CD4-positive, alpha-beta T cell treated with Interleukin-17A for 4 hours (primary cell): ENCODE measurements at places on chromosomes 3 and 15.

DNA sequence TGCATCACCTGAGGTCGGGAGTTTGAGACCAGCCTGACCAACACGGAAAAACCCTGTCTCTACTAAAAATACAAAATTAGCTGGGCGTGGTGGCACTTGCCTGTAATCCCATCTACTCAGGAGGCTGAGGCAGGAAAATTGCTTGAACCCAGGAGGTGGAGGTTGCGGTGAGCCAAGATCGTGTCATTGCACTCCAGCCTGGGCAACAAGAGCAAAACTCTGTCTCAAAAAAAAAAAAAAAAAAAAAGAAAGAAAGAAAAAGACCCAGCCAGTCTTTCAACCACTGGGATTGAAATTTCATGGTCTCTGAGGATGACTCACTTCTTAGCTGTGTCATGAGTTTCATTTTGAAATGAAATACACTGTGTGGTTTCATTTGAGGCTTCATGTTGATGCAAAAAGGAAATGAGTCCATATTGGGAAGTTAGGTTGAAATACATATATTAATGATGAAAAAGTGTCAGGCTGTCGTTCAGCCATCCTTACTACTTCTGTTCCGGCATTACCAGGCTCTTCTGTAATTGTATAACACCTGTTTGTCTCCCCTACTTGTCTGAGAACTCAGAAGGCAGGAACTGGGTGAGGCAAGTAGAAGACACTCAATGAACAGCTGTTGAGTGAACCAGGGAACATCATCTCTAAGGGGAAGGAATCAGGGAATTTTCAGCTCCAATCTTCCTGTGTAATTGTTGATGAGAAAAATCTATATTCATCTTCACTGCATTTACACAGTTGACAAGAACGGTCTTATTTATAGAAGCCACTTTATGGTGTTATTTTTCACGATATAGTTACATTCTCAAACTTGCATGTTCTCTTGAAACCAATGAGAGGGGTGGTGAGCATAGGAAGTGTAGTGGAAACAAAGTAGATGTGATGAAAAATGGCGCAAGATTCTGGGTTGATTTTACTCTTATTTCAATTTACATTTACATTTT is 87.4 kb downstream of the NFKBIZ start:
- DNase-seq = peak; percentile 43

- DNase-seq = no peak
Measured at GRCh38 chr3:123739754-123740153, 144.4 kb downstream of the MYLK start.

DNA sequence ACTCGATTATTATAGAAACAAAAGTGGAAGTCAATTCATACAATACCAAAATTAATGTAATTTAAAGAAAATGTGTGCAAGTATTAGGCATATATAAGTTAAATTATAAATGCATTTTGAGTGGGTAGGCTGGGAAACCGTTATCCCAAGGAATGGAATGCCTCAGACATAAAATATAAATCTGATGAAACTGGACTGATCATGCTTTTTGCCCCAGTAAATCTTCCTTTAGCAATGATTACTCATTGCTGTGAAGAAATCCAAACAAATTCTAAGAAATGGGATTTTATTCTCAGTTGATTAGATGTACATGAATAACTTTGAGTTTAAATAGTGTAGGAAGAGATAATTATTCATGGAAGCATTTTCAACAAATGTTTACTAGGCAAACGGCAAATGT is 185.5 kb upstream of the KCNMB2 start:
- no peak for DNase-seq

DNA sequence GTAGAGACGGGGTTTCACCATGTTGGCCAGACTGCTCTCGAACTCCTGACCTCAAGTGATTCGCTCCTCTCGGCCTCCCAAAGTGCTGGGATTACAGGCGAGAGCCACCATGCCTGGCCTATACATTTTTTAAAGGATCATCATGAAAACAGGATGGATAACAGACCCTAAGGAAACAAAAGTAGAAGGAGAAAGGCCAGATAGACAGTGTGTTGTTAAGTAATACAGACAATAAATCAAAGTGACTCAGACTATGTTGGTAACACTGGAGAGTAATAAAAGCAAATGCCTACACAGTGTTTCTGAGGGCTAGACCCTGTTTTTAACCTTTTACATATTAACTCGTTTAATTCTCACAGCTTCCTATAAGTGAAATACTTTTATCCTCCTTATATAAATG is 133.8 kb upstream of the MCTP2 start:
- no peak for DNase-seq

GRCh38 chr15:40487816-40488682 is 17.3 kb downstream of the CHST14 start:
- DNase-seq = no peak

DNA sequence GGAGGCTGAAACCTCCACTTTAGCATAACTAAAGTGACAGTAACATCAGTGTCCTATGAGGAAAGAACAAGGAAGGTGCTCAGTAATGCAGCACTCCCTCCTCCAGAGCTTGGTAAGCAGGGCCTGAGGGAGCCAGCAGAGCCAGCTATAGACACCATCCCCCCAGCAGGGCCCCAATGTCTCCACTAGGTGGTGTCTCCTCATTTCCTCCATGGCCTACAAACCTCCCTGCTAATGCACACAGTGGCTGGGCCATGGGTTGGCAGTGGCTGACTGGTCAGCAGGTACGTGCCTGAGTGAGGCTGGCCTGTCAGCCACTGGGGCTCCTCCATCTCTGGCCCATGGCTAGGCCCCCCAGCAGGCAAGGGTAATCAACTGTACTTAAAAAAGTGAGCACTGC is 13.6 kb downstream of the MRPS25 start:
- DNase-seq = peak; percentile 44

DNA sequence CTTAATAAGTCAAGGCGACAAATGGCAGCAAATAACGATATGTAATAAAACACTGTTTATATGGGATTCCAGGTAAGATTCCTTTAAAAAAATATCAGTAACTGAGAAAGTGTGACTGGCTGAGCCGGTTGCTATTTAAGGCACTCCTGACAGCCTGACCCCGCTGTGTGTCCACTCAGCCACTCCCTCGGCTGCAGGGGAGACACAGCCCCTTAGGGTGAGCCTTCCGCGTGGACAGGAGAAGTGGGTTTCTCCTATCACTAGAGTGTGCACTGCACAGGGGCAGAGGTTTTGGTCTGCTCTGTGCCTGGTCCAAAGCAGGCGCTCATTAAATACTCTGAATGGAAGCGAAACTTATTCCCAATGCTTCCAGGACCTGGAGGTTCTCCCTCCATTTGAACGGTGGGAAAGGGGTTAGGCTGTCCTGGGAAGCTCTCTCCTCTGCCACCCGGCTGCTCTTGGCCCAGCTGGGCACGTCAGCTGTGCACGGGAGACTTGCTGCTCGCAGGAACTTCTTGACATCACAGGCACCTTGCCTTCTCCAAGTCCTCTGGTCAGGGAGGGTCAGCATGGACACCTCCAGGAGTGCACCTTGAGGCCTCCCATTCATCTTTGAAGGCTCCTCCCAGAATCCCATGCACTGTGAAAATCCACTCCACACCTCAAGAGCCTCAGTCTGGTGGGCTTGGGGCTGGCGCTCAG is 43.3 kb upstream of the SLCO2A1 start:
- no peak for DNase-seq

DNA sequence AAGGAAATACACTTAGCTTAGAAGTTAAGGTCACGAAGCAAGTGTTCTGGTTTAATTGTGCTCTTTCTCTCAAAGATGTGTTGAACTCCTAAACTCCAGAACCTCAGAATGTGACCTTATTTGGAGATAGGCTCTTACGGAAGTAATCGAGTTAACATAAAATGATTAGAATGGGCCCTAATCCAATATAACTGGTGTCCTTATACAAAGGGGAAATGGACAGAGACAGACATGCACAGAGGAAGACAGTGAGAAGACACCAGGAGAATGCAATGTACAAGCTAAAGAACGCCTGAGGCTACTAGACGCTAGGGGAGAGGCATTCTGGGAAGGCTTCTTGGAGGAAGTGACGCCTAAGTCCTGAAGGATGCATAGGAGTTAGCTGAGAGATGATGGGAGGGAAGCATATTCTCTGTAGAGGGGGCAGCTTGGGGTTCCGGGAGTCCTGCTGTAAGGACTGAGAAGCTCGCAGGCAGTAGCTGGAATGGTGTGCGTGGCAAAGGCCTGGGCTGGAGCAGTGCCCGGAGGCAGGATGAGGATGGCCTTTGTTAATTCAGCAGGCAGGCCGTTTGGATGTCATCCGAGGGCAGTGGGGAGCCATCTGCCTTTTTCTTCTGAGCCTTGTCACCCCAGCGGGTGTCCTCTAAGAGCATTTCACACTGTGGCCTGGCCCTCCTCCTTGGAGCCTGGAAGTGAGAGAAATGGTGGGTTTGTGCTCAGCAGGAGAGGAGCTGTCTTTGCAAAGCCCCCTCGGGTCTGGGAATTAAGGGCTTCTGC is 513.4 kb downstream of the SHQ1 start:
- no peak for DNase-seq

DNA sequence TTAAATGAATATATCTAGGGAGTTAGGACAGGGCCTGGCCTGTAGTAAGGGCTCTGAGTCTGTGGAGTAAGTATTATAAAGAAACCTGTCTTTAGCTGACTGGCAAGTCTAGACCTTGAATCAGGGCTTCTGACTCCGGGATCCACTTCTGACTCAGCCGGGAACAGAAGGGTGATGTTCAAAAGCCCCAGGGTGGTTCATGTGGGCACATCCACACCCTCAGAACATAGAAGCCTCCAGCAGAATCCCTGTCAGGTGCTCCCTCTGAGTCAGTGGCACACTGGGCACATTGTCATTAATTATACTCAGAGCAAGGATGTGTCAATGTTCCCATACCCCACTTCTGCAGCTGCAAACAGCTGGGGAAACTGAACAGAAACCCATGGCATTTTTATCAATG is 26.7 kb upstream of the SNRK start:
- no peak for DNase-seq

DNA sequence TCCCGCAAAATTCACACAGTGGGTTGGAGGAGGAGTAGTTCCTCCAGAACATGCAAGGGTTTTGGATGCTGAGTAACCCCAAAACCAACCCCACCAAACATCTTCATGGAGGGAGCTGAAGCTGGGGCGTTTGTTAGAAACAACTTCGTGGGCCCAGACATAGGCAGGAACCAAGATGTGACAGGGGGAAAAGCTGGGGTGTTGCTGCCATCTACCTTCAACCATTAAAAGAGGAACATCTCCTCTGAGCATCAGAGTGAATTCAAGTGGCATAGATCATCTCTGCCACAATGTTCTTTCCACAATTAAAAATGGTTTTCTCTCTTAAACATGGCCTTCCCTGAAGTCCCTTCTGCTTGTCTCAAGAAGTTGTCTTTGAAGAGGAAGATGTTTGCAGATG is 20.5 kb downstream of the SIDT1 start:
- DNase-seq = peak; percentile 51

DNA sequence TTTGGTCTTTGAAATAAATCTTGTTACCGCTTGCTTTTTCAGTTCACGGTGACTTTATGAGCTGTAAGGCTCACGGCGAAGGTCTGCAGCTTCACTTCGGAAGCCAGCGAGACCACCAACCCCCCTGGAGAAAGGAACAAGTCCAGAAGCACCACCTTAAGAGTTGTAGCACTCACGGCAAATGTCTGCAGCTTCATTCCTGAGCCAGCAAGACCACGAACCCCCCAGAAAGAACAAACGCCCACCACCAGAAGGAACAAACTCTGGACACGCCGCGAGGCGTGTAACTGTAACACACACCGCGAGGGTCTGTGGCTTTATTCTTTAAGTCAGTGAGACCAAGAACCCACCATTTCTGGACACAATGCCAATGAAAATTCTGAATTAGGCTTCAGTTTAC is 28.8 kb downstream of the GOLGA6A start:
- no peak for DNase-seq

GRCh38 chr3:153901152-153901551 is 220.0 kb upstream of the ARHGEF26 start:
- DNase-seq = no peak

GRCh38 chr3:17033516-17034168 is 148.9 kb downstream of the PLCL2 start:
- DNase-seq = no peak

- no peak for DNase-seq
Measured at GRCh38 chr3:180180795-180181194, 144.1 kb upstream of the PEX5L start.

- no peak for DNase-seq
Measured at GRCh38 chr3:30604093-30604492, 2.3 kb upstream of the TGFBR2 start.

DNA sequence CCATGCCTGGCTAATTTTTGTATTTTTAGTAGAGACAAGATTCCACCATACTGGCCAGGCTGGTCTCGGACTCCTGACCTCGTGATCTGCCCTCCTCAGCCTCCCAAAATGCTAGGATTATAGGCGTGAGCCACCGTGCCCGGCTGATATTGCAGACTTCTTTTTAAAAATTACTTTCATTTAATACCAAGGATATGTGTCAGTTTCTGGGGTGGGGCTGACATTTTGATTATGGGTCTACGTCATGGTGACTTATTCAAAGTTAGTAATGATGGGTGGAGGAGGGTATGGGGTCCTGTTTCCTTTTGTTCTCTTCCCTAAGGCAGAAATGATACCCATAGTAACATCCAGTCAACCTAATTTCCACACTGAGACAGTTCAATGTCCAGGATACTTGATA is 34.7 kb downstream of the GBE1 start:
- DNase-seq = no peak

- no peak for DNase-seq
Measured at GRCh38 chr3:186406669-186407635, 44.9 kb upstream of the DGKG start.

- no peak for DNase-seq
Measured at GRCh38 chr3:41327718-41328117, 128.4 kb downstream of the CTNNB1 start.
